A549 treated with GW870086 at 1 μM for 4 hours (cell line): ENCODE measurements at places on chromosomes 12 and 14. TPM values are rescaled to one million over a fixed set of nuclear protein-coding genes. Genes with fewer than 3 reads are reported as not detected.

Gene SERPINA1
- 1.1 to 3.1 TPM (median 1.8 TPM) in 5 replicates for total RNA-seq

Gene ANKS1B
- 0.37 to 0.67 TPM (median 0.58 TPM) in 5 replicates for total RNA-seq

Gene SSPN
- total RNA-seq, result 0.25 to 1.1 TPM (median 0.77 TPM) in 5 replicates

Gene LMNTD1
- total RNA-seq, result not detected in 5 replicates

Gene PIANP
- total RNA-seq, result 0.95 to 1.5 TPM (median 0.97 TPM) in 5 replicates

Gene BATF
- total RNA-seq, result not detected in 5 replicates

Gene SYNDIG1L
- not detected in 5 replicates for total RNA-seq

Gene FAM186B
- 0.08 to 0.16 TPM (median 0.13 TPM) in 4 of 5 replicates, not detected in the other for total RNA-seq

Gene ABCB9
- 9.6 to 13.1 TPM (median 12.2 TPM) in 5 replicates for total RNA-seq

Gene CEBPE
- total RNA-seq, result not detected in 5 replicates

Gene TEX22
- total RNA-seq, result 0.14 to 0.52 TPM (median 0.23 TPM) in 4 of 5 replicates, not detected in the other
